ENCODE measurements at places on chromosomes 4 and X. TPM values are rescaled to one million over a fixed set of nuclear protein-coding genes. Genes with fewer than 3 reads are reported as not detected.

DTHD1 gene
- 1.9 TPM for polyA plus RNA-seq

BGN gene
- polyA plus RNA-seq: 0.14 TPM

RIBC1 gene
- 0.51 TPM for polyA plus RNA-seq

NRK gene
- polyA plus RNA-seq: not detected

PPARGC1A gene
- not detected for polyA plus RNA-seq

DUSP9 gene
- polyA plus RNA-seq: not detected

STK32B gene
- not detected for polyA plus RNA-seq

SORBS2 gene
- 0.56 TPM for polyA plus RNA-seq

EDNRA gene
- polyA plus RNA-seq: 0.28 TPM

LANCL3 gene
- not detected for polyA plus RNA-seq

CBR4 gene
- 41.8 TPM for polyA plus RNA-seq

NAP1L2 gene
- 1.5 TPM for polyA plus RNA-seq
